Activated CD4-positive, alpha-beta T cell treated with anti-CD3 and anti-CD28 coated beads for 48 hours (primary cell): ENCODE measurements at places on chromosomes 1 and 21.

DNA sequence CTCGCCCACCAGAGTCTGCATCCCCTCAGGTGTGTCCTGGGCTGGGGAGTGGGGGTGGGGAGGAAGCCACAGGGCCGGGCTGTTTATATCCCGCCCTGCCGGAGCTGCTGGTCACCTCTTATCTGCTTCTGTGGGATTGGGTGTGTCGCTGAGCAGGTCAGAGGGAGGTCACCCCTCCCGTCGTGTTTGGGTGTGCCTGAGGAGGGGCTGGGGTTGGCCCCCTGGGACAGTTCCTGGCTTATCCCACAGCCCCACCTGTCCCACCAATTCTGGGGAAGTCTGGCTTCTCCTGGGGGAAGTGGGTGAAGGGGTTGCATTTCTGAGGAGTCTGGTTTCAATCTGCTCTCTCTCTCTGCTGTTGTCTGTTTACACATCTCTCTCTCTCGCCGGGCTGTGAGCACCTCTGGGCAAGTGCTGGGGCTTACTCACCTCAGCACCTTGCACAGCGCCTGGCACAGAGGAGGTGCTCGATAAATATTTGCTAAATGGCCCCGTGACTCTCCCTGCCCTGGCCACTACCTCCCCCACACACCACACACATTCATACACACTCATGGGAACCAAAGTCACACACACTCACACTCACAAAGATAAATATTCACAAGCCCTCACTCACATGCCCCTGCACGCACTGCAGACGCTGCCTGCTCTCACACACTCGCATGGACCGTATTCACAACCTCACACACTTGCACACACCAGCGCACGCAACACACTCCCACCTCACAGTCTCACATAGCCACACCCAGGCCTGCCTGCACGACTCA lies 8.3 kb downstream of the ELF3 start:
- DNase-seq: no peak

- peak; percentile 56 for DNase-seq
Measured at GRCh38 chr1:24981631-24982005, 51.5 kb upstream of the RUNX3 start.

DNA sequence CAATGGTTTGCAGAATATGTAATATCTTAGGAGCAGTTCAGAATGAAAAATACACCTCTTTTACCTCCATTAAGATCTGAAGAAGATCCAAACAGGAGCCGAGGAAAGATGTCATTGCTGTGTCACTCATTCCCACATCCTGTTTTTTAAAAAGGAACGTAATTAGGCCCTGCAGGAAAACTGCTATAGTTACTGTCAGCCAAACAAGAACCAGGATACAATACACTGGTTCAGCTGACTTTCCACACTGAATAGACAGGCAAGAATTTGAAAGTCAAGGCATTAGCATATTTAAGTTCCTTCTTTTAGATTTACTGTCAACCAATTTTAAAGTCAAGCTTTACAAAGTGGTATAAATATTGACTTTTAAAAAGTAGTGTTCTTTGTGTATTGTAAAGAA lies 63.8 kb downstream of the IARS2 start:
- DNase-seq: no peak

GRCh38 chr21:33198346-33199099 lies 31.2 kb upstream of the IFNAR2 start:
- DNase-seq: no peak

DNA sequence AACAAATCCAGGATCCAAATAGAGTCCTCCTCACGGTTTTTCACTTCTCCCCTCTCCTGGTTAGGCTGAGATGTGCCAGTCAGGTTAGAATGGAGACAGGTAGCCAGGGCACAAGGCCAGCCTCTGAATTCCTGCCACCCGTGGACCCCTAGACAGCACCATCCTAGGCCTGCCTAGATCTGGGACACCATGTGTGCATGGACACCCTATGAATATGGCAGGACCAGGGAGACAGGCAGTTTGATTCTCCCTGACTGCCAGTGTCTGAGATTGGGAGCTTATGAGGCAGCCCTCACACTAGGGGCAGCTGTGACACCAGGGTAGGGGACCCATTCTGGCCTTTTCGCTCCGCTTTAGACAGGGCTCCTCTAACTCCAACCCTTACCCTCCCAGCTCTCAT lies 7.5 kb downstream of the AVPR1B start:
- no peak for DNase-seq

GRCh38 chr1:211928290-211928801 lies 97.8 kb upstream of the LPGAT1 start:
- no peak for DNase-seq

DNA sequence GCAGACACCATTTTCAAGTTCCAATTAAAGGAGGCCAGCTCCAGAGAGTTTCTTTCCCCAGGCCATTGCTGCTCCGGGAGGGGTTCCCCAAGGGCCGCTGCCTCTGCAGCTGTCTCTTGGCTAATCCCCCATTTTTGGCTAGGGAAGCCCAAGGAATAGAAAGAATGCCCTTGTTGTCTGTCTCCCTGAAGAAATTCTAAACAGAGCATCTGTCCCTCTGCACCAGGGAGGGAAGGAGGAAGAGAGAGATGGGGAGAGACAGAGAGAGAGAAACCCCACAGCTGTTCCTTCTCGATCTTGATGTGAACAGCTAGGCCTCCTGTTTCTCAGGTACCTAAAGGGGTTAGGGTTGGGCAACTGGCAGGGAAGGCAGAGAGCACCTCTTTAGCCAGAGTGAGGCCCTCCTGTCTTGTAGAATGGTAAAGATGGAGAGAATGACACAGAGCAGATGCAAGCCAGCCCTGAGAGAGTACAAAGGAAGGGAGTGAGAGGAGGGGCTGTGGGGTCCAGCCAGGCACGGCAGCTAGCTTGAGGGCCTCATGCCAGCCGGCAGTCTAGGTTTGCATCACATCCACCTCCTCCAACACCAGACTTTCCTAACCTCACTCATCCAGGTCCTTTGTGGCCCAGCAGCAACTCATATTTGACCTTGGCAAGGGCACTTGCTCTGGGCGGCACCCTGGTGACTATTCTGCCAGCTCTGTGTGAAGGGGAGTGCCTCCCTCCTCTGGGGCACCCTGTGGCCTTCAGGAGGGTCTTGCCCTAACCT lies 13.1 kb downstream of the OPTC start:
- no peak for DNase-seq

DNA sequence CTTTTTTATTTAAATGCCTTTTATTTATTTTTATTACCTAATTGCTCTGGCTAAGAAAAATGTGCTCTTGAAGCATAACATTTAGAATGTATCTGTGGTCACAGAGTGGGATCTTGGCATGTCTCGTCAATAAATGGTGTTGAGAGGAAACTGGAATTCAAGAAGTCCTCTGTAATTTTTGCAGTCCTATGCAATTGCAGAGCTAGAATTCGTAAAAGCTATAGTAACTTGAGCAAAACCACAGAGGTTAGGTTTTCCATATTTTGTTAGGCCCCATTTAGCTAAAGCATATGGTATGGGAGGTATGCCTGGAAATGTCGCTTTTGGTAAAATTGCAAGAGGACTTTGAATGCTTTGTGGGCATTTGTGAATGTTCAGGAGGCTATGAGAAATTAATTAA lies 466.7 kb upstream of the NFIA start:
- no peak for DNase-seq

GRCh38 chr1:60891281-60891680 lies 191.1 kb upstream of the NFIA start:
- no peak for DNase-seq

- no peak for DNase-seq
Measured at GRCh38 chr1:223223091-223223995, 80.3 kb upstream of the TLR5 start.

GRCh38 chr1:116768416-116769103 lies 14.3 kb downstream of the CD2 start:
- no peak for DNase-seq

DNA sequence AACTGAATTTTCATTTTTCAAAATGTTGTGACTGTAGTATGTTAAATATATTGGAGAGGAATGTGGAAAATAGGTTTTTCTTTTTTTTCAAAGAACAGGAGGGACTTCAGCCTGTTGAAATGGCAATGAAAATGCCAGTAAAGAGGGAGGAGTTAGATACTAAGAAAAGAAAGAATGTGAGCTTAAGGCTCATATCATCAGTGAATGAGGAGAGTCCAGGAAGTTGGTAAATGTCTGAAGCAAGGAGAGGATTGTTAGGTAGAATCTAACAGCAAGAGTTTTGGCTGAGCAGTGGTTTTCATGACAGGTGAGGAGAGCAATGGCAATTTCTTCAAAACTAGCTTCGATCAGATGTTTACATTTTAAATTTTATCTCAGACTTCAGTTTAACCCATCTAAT lies 43.0 kb downstream of the PLA2G4A start:
- no peak for DNase-seq

GRCh38 chr1:242057745-242058115 lies 58.8 kb upstream of the MAP1LC3C start:
- DNase-seq: no peak

DNA sequence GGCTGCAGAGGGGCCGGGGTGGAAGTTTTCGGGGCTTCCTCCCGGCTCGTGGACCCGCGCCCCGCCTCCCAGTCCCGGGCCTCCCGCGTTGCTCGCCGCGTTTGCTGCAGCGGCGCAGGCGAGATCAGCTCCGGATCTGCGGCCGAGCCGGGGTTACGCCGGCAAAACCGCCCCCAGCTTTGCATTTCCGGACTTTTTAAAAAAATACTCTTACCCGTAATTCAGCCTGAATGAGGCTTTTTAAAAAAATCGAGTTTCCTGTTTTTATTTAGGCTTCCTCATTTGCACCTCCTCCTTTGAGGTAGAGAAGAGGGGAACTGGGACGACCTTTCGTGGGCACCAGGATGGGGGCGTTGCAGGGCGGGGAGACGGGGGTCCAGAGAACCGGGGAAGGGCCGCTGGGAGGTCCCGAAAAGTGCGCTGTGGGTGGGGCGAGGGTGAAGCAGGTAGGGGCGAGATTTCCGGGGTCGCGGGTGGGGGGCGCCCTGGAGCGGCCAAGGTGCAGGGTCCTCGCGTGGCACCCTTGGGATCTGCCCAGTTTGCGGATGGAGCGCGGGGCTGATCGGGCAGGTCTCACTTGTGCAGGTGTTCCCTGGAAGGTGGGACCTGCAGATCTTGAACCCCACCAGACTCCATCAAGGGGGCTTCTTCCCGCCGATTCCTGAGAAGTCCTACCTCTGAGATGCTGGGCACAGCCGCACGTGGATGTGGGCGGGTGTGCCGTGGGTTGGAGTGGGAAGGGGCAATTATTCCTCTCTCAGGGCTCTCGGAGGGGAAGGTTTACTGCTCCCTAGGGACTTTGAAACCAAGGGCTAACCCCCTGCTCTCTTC lies 1.1 kb downstream of the PIK3CD start:
- peak; percentile 62 for DNase-seq

DNA sequence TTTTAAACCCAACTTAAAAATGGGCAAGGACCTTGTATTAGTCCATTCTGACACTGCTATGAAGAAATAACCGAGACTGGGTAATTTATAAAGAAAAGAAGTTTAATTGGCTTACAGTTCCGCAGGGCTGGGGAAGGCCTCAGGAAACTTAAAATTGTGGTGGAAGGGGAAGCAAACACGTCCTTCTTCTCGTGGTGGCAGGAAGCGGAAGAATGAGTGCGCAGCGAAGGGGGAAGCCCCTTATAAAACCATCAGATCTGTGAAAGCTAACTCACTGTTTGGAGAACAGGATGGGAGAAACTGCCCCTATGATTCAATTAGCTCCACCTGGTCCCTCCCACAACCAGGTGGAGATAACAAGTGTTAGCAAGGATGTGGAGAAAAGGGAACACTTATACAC lies 237.7 kb downstream of the SEC16B start:
- DNase-seq: no peak

DNA sequence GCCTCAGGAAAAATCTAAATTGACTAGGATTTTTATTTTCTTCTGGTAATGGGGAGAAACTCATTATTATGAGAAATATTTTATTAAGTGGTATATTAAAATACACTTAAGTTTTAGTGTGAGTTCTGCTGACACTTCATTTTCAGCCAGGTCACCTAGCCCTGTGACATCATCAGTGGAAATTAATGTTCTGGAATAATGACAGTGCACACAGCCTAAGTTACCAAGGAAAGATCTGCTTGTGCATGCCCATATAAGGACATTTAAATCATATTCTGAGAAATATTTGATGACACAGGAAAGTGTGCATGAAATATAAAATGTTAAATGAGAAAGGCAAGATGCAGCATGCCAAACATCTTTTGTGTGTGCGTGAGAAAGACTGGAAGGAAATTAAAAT lies 102.0 kb downstream of the KIF14 start:
- no peak for DNase-seq

- DNase-seq: no peak
Measured at GRCh38 chr1:92854101-92854785, 22.4 kb downstream of the RPL5 start.

GRCh38 chr1:71043065-71043464 lies 4.6 kb downstream of the PTGER3 start:
- no peak for DNase-seq

DNA sequence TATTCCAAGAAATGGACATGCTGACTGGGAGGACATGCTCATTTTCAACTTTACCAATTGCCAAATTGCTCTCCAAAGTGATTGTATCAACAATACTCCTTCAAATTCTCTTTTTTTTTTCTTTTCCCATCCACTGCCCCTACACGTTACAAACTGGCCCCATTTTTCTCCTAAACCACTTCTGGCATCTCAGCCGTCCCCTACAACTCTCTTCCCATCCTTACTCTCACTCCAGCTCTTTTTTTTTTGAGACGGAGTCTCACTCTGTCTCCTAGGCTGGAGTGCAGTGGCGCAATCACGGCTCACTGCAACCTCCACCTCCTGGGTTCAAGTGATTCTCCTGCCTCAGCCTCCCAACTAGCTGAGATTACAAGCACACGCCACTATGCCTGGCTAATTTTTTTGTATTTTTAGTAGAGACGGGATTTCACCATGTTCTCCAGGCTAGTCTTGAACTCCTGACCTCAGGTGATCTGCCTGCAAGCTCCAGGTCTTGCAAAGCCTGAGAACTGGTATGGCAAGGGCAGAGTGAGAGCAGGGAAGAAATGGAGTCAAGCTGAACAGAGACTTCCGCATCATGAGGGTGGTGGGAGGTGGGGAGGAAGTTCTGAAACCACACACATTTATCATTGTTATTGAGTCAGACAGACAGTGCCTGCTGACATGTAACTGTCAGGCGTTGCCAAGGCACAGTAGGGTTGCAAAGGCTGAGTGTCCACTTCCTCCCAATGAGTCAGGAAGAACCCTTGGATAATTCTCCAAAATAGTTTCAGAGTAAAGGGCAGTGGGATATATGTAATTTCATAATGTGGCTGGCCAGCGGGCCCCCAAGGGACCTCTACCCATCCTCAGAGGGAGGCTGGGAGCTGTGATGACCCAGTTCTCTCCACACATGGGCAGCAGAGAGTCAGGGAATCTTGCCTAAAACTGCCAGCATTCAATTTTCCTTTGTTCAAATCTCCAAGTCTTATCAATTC lies 17.4 kb downstream of the CELA3A start:
- peak; percentile 78 for DNase-seq
